ENCODE measurements at places on chromosomes 1 and 21. TPM values are rescaled to one million over a fixed set of nuclear protein-coding genes. Genes with fewer than 3 reads are reported as not detected.

DNA sequence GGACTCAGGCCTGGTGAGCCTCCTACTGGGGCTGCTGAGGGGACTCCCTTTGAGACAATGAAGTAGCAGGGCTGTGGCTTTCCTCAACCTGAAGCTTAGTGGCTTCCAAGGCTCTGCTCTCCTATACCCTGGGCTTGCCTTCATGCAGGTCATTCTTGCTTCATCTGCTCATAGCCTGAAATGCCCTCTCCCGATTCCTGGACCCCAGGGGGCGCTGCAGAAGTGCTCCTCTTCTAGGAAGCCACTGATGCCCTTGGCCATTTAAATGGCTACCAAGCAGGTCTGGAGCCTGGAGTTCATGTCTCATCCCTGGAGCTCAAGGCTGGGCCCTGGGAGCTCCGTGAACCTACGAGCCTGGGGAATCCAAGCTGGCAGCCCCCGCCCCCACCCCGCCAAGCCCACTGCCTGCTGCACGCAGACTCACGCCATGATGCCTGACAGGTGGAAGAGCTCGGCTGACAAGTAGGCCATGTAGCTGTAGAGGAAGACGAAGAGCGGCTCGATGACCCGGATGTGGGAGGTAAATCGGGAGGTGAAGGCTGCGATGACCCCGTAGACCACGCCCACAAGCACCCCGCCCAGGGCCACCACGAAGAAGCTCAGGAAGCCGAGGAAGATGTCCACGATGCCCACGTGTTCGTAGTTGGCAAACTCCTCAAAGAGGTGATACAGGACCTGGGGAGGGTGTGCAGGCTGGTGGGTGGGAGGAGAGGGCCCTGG is 45.7 kb downstream of the SLC9A1 start:
- no peaks in the 10 kb centered on the region for H3K27me3 ChIP-seq
- no peak for DNase-seq
- H3K36me3 ChIP-seq, result peaks cover 8% of the 10 kb centered on the region
- peak overlapping the region; percentile 56 for H3K27ac ChIP-seq

The KRTAP20-3 gene
- total RNA-seq, result not detected

DNA sequence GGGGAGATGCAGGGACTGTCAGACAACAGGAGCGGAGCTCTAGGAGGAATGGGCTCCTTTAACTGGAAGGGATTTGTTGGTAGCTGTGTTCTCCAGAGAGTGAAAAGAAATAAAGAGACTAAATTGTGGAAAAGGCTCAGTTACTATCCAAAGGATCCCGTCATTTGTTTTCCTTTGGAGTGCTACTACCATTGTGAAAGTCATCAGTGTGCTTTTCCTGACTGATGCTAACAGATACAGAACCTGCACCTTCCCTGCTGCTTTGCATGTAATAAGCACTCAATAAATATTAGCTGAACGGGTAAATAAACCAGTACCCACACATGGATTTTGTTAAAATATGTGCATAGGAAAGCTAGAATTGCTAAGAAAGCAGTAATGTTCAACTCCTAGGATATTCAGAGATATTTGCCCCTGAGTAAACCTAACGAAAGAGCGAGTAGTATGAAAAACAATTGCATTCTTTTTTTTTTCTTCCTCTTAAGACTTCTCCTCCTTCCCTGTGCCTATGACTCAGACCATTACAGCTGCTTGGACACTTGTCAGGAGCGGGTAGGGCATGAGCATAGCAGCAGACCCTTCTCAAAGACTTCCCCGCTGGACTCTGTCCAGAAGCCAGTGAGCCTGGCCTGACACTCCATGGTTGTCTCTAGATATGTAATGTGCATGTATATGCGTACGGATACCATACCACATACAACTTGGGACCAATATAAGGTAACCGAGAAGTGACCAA is 41.7 kb downstream of the PTGFRN start:
- H3K27me3 ChIP-seq, result no peaks in the 10 kb centered on the region
- H3K4me3 ChIP-seq, result no peak overlapping the region
- H3K36me3 ChIP-seq, result peaks cover 6% of the 10 kb centered on the region
- no peak overlapping the region for H3K27ac ChIP-seq

DNA sequence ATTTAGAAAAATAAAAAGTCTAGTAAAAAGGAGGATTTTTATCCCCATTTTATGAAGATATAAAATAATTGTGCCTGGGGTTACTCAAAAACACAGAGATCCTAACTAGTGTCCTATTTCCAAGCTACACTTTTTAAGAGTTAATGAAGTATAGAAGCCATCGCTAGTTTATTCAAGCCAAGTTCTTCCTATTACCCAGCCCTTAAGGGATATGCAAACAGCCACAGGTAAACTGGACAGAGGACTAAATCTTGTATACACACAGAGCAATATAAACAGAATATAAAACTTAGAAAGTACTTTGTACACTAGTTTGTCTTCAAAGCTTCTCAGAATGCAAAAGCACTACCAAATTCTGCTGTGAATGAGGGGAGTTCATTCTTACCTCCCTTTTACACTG is 111.1 kb downstream of the RERE start:
- no peaks in the 10 kb centered on the region for H3K27me3 ChIP-seq
- H3K4me3 ChIP-seq, result no peak overlapping the region
- no peaks in the 10 kb centered on the region for H3K36me3 ChIP-seq
- peaks cover 65% of the 10 kb centered on the region for H3K4me1 ChIP-seq

The FCRL6 gene
- not detected for total RNA-seq
